ENCODE measurements at places on chromosomes 3 and 15.

DNA sequence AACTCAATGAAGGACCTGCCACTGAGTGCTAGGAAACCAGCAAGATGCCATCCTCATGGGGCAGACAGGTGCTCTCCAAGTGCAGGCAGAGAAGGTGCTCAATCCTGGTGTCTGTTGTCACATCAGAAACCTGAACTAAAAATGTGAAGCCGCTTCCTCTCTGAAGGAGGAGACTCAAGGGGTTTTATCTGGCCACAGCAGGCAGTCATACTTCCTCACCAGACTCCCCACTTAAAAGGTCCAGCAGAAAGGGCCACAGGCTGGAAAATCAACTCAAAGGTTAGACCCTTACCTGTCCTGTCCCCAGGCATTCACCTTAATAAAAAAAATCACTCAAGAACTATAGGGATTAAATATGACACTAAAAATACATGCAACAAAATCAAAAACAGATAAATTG lies 4.8 kb downstream of the CCDC12 start:
- DNase-seq = no peak

GRCh38 chr3:186361246-186361761 lies 730 bp downstream of the DGKG start:
- DNase-seq = no peak

GRCh38 chr3:156542101-156543042 lies 12.5 kb downstream of the SSR3 start:
- DNase-seq = no peak

GRCh38 chr15:101210058-101210457 lies 41.8 kb downstream of the CHSY1 start:
- DNase-seq = no peak

DNA sequence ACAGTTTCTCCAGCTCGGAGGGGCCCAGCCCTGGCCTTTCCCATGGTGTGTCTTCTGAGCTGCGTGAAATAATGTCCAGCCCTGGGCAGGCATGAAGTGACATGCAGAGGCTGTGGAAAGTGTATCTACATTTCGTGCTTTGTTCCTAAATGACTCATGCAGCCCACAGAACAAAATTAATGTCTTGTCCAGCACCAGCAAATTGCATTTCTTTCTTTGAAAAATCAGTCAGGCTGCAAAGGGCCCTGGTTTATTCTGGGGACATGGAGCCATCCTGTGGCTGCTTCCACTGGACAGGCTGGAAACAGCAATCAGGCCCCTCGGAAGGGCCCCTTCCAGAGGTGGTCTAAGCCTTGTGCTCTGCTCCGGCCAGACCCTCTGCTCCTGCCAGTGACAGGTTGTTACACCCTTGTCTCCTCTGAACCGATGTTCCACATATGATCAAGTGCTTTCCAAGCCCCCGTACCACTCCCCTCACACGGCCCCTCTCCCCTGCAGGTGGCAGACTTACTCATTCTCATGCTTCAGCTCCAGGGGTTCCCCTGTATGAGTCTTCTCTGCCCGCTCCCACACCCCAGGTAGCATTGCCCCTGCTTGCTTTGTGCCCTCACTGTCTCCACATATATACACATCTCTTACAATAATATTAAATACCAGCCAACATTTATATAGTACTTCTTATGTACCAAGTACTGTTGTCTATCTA lies 33.7 kb downstream of the CRYGS start:
- DNase-seq = no peak

DNA sequence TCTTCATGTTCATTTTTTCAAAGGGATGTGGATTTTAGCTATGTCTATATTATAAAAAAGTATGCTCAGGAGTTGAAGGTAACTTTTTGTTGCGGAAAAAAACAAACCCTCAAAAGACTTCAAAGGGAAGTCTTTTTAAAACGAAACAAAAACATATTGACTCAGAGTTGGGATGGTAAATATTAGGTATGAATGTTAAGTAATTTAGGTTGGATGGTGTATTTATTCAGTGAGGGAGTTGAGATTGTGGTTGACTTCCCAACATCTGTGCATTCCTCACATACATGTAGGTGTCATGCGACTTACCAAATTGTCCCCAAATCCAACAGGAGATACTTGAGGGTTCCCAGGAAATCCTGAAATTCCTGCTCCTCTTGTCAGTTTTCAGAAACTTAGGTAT lies 32.7 kb upstream of the PLSCR5 start:
- DNase-seq = no peak

- DNase-seq = no peak
Observed at GRCh38 chr3:188090620-188091309, 63.2 kb upstream of the LPP start.

DNA sequence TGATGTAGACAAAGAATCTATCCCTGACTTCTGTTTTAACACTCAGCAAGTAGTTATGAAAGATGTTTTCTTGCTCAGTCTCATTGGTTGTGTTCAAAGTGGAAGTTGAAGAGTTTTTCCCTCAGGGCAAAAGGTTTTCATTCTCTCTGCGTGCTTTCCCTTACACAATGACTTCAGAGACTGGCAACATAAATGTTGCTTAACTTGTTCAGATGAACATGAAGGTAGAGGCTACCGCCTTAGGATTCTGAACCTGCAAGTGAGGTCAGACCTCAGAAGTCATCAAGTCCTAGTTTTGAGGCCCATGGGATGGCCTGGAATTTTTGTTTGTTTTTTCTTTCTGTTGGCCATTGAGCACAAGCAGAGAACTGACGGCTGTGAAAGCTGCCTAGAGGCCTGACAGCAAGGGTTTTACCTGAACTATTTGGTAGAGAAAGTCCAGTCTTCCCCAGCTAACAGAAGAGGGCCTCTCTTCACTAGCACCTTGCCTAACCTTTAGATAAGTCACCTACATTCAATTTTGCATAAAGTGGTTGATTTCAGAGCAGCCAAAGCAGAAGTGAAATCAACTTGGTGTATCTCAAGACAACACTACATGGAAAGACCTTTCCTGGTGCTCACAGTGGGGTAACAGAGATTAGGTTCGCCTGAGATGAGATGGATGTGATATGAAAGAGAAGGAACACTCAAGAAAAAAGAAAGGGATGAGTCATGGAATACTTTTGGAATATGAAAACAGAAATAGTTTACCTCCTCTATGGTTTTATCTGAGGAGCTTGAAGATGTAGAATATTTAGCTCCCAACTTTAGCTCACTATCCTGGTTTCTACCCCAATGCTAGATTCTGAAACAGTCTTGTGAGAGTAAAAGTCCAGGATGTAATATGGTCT lies 53.6 kb upstream of the AP4E1 start:
- no peak for DNase-seq

- no peak for DNase-seq
Observed at GRCh38 chr3:162285259-162285658, 788.7 kb downstream of the OTOL1 start.

DNA sequence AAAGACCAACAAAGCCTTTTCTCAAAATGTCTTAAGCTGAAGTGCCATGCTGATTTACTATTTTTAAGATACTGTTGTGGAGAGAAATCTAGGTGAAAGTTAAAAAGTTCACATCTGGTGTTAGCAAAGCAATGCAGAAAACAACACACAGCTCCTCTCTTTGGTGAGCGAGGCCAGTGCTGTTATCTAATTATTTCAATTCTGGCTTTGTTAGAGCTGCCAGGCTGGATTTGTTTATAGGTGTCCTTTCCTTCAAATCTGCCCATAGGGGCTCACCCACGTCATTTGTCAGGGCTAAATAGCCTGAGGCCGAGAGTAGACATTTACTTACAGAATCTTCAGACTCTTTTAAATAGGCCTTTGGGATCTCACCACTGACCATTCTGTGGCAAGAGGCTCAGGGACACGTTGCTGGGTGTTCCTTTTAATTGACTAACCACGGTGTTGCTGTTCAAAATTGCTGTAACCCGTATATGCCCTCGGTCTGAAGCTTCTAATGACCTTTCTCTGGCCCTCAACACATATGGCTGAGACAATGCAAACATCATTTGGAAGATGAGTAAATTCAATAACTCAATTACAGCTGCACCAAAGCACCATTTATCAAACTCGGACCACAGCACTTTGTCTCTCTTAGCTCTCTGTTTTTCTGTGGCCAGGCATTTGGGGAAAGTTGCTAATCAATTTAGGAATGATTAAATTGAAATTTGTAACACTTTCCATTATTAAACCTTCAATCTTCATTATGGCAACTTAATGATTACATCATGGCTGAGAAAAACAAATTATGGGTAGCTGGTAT lies 152.6 kb downstream of the PDZRN3 start:
- no peak for DNase-seq

GRCh38 chr3:123621186-123621849 lies 36.5 kb upstream of the HACD2 start:
- DNase-seq = no peak
